ENCODE measurements at places on chromosomes 4 and X. TPM values are rescaled to one million over a fixed set of nuclear protein-coding genes. Genes with fewer than 3 reads are reported as not detected.

The AMOT gene
- 0.28 TPM for total RNA-seq

The KCND1 gene
- 2.9 TPM for total RNA-seq

The SLC10A4 gene
- total RNA-seq = not detected

The PABPC1L2B gene
- total RNA-seq = not detected

The PRDM8 gene
- 32.5 TPM for total RNA-seq

The SFRP2 gene
- total RNA-seq = not detected

GRCh38 chr4:121237069-121237399 lies 72.9 kb upstream of the TNIP3 start:
- no peak for DNase-seq

DNA sequence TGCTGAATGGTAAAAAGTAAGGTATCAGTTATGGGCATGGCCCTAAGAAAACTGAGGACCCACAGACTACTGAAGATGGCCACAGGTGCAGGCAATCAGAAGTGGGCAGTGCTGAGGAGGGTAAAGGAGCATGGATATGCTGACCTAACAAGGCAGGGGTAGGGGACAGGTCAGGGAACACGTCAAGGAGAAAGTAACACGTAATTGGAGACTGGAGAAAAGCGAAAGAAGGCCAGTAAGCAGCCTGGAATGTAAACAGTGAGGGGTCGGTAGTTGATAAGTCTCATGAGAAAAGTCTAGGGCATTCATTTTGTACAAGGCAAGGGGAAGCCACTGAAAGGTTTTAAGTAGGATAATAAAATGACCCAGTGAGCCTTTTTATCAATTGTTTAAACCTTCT lies 153.3 kb downstream of the PRDM5 start:
- DNase-seq = no peak

GRCh38 chr4:76690011-76690905 lies 207.7 kb downstream of the SOWAHB start:
- DNase-seq = no peak

DNA sequence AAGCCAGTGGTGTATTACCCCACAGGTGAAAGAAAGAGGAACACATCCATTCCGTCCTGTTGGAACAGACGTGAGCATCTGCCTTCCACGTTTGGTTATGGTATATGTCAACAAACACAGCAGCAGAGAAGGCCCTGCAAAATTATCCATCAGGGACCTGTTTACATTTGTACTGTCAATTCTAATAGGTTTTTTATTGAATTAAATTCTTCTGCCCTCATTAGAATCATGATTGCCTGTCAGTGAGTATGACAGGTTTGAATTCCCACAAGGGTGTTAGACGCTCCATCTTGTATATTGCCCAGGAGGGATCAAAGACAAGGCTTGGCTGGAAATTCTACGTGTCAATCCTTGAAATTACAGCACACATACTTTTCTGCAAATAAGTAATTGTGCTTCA lies 339.9 kb upstream of the NOCT start:
- no peak for DNase-seq

GRCh38 chr4:187103351-187103750 lies 379.7 kb upstream of the FAT1 start:
- DNase-seq = no peak

- no peak for DNase-seq
Measured at GRCh38 chrX:12975991-12976558, 1.2 kb downstream of the TMSB4X start.

GRCh38 chr4:3346146-3346545 lies 53.3 kb downstream of the RGS12 start:
- peak; percentile 50 for DNase-seq

GRCh38 chrX:85980286-85980685 lies 67.1 kb downstream of the CHM start:
- DNase-seq = no peak

DNA sequence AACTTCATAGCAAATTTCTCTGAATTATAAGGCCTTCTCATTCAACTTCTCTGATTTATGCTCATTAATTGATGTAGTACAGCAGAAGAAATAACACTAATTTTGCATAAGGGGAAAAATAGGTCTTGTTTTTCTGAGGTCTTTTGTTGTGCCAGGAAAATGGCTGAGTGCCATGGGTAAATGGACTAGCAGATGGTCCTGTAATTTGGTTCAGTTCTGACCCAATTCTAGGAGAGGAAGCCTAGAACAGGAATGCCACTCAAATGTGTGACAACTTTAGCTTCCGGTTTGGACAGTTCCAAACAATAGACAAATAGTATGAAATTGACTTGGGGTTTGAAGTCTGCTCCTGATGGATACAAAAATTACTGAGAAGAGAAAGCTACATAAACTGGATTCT lies 6.2 kb downstream of the RAB9B start:
- DNase-seq = no peak

- DNase-seq = no peak
Measured at GRCh38 chr4:74426101-74426500, 18.8 kb upstream of the AREG start.

- no peak for DNase-seq
Measured at GRCh38 chr4:69907151-69907550, 23.7 kb upstream of the CSN1S1 start.

Data from activated CD8-positive, alpha-beta memory T cell treated with anti-CD3 and anti-CD28 coated beads, Interleukin-2, amount 10 ng/mL, durations not matched to agents 7 days and 5 days (primary cell).